ENCODE measurements at places on chromosomes 5 and 9. TPM values are rescaled to one million over a fixed set of nuclear protein-coding genes. Genes with fewer than 3 reads are reported as not detected.
A peak's percentile ranks its signal among the peaks of the same experiment; 100 is the strongest.

DNA sequence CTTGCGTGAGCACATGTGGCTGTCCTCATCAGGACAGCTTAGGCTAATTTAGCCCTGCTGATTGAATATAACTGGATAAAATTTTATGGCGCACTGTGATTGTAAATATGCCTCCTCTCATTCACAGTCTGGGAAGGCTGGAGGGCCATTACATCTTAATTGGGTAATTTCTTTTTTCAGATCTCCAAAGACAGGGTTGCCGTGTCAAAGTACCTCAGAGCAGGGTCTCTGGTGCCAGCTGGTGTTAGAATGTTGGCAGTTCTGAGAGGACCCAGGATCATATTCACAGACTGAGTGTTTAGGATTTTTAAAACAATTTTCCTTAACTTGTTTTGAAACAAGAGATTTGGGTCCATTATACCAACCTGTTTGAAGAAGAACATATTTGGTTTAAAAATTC, 455.7 kb upstream of the TLE4 start:
- no peaks in the 10 kb centered on the region for H3K36me3 ChIP-seq
- no peaks in the 10 kb centered on the region for H3K27me3 ChIP-seq
- H3K4me3 ChIP-seq: no peak overlapping the region
- H3K27ac ChIP-seq: no peak overlapping the region
- DNase-seq: no peak

DNA sequence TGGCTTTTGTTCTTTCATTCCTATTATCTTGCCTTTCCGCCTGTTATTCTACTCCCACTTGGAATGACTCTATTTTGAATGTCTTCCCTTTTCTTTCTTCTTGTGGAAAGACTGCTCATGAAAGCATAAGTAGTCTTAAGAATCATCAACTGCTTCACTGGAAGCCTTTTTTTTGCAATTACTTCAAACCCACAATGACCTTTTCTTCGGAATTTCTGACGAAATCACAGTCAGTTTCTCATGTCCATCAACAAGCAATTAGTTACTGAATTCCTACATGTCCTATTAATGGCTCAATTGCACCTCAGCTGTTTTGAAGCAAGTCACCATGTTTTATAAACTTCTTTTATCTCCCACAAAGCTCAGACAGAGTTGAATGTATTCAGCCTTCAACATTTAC, 196.2 kb downstream of the TARS1 start:
- H3K4me3 ChIP-seq: no peak overlapping the region
- H3K27ac ChIP-seq: no peak overlapping the region
- H3K4me1 ChIP-seq: no peaks in the 10 kb centered on the region
- H3K27me3 ChIP-seq: no peaks in the 10 kb centered on the region
- no peak for DNase-seq
- H3K36me3 ChIP-seq: no peaks in the 10 kb centered on the region

DNA sequence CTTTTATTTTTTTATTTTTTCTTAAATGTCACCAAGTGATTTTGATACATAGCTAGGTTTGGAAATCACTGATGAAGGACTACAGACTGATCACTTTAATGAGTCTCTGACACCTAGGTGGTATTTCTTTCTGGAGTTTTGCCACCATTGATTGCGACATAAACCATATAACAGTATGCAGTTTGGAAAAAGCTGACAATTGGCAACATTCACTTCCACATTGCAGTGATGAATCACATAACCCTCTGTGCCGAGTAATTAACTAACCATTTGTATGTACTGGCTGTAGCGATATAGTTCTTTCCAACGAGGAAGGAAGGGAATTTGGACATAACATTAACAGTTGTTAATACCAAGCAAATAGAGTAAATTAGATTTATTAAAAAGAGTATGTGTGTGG, 222.9 kb upstream of the EFNA5 start:
- H3K36me3 ChIP-seq: no peaks in the 10 kb centered on the region
- no peak overlapping the region for H3K27ac ChIP-seq
- H3K4me1 ChIP-seq: peaks cover 8% of the 10 kb centered on the region
- H3K4me3 ChIP-seq: no peak overlapping the region

The NOTCH1 gene
- 27.0 TPM for polyA plus RNA-seq

GRCh38 chr9:125467116-125467740, 205.6 kb downstream of the GAPVD1 start:
- peak; percentile 54 for DNase-seq
- no peak overlapping the region for H3K27ac ChIP-seq
- H3K36me3 ChIP-seq: no peaks in the 10 kb centered on the region

The TNFSF15 gene
- 8.4 TPM for polyA plus RNA-seq

- H3K36me3 ChIP-seq: no peaks in the 10 kb centered on the region
- peaks cover 2% of the 10 kb centered on the region for H3K4me1 ChIP-seq
- DNase-seq: no peak
- H3K27me3 ChIP-seq: no peaks in the 10 kb centered on the region
Observed at GRCh38 chr9:76580188-76580587, 121.2 kb downstream of the GCNT1 start.

DNA sequence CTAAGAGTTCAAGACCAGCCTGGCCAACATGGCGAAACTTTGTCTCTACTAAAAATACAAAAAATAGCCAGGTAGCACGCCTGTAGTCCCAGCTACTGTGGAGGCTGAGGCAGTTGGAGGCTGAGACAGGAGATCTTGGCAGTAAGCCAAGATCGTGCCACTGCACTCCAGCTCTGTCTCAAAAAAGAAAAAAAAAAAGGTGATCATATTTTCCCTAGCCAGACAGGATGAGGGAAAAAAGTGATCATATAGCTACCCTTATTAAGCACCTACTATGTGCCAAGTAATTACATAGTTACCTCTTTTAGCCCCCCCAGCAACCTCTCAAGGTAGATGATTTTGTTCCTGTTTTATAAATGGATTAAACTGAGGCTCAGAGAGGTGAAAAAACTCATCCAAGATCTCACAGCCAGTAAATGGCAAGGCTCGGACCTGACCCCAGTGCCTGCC, 18.1 kb upstream of the RPL26L1 start:
- no peaks in the 10 kb centered on the region for H3K27me3 ChIP-seq
- no peak overlapping the region for H3K4me3 ChIP-seq
- H3K36me3 ChIP-seq: no peaks in the 10 kb centered on the region

The SMC5 gene
- 17.1 TPM for polyA plus RNA-seq

The GRXCR2 gene
- not detected for polyA plus RNA-seq

- peaks cover 2% of the 10 kb centered on the region for H3K36me3 ChIP-seq
- DNase-seq: no peak
- peaks cover 12% of the 10 kb centered on the region for H3K4me1 ChIP-seq
- no peak overlapping the region for H3K27ac ChIP-seq
Observed at GRCh38 chr5:15615859-15616258, 115.9 kb downstream of the FBXL7 start.

DNA sequence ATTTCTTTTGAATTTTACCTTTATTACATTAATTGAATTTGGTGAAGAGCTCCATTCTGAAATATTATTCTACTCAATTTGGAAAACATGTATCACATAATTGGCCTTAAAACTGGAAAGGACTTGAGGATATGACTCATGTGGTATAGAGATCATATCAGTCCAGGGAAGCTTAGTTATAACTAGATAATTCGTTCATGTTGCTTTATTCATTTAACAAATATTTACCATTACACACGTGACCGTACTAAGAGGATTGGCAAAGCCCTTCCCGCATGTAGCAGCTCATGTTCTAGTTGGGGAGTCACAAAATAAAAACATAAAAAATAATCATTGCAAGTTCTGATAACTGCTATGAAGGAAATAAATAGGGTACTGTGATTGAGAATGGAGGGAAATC, 1816.5 kb downstream of the MAT2B start:
- H3K4me3 ChIP-seq: no peak overlapping the region
- H3K36me3 ChIP-seq: no peaks in the 10 kb centered on the region
- H3K4me1 ChIP-seq: peaks cover 6% of the 10 kb centered on the region

DNA sequence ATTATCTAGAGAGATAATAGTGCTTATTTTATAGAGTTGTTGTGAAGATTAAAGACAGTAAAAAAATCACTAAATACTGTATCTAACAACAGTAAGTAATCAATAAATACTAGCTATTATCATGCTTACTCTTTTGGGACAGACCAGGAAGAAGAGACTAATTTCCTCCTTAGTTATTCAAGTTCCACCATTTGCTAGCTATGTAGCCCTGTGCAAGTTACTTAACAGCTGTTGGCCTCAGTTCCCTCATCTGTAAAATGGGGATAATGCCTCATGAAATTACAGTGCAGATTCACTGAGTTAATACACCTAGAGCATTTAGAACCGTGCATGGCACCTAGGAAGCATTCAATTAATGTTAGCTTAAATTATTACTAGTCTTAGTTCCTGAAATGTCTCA, 2.6 kb downstream of the RBM18 start:
- DNase-seq: no peak
- H3K4me3 ChIP-seq: no peak overlapping the region
- H3K4me1 ChIP-seq: peaks cover 26% of the 10 kb centered on the region
- peaks cover 5% of the 10 kb centered on the region for H3K36me3 ChIP-seq

The C8G gene
- 0.70 TPM for polyA plus RNA-seq

DNA sequence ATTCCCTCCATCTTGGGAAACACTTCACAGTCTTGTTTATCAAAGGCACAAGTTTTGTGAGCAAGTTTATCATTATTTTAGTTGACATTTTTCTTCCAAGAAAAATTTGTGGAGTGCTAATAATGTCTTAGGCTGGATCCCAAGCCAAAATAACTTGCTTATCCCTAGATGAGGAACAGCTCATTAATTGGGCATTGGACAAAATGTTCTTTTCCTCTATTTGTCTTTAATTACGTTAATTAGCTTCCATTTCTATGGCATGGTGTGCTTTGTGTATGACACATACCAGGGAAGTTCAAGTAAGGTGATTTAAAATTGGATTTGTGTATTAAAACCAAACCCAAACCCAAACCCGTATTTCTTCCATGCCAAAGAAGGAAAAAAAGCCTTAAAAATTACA, 379.5 kb downstream of the SH3GL2 start:
- no peaks in the 10 kb centered on the region for H3K4me1 ChIP-seq
- H3K4me3 ChIP-seq: no peak overlapping the region
- no peak for DNase-seq
- H3K27me3 ChIP-seq: no peaks in the 10 kb centered on the region

The ENTREP1 gene
- 13.5 TPM for polyA plus RNA-seq

DNA sequence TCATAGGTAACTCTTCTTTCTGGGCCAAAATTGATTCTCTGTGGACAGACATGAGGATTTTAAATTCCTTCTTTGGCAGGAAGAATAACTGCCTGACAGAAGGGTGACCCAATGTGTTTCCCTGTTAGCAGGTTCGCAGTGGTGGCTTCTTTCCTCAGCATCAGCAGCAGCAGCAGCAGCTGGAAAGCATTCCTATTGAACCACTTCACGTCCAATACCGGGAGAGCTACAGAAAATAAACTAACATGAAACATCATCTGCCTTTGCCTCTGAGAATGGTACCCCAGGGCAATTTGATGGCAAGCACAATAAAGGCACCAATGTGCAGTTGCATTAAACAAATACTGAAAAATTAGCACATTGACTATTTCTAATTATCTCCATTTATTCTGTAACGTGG, 214.5 kb downstream of the TMEM167A start:
- no peak for DNase-seq
- no peak overlapping the region for H3K4me3 ChIP-seq
- no peak overlapping the region for H3K27ac ChIP-seq

GRCh38 chr9:92392690-92393089, 11.7 kb downstream of the OGN start:
- H3K27ac ChIP-seq: no peak overlapping the region
- H3K36me3 ChIP-seq: no peaks in the 10 kb centered on the region
- no peak for DNase-seq
- H3K4me1 ChIP-seq: no peaks in the 10 kb centered on the region
- H3K27me3 ChIP-seq: no peaks in the 10 kb centered on the region

The NSMF gene
- 66.9 TPM for polyA plus RNA-seq

The SAXO1 gene
- not detected for polyA plus RNA-seq

- peak overlapping the region; percentile 84 for H3K4me3 ChIP-seq
- H3K36me3 ChIP-seq: peaks cover 2% of the 10 kb centered on the region
- DNase-seq: peak; percentile 36
- peak overlapping the region; percentile 81 for H3K27ac ChIP-seq
Observed at GRCh38 chr5:138338411-138339090, 485 bp downstream of the FAM53C start.

DNA sequence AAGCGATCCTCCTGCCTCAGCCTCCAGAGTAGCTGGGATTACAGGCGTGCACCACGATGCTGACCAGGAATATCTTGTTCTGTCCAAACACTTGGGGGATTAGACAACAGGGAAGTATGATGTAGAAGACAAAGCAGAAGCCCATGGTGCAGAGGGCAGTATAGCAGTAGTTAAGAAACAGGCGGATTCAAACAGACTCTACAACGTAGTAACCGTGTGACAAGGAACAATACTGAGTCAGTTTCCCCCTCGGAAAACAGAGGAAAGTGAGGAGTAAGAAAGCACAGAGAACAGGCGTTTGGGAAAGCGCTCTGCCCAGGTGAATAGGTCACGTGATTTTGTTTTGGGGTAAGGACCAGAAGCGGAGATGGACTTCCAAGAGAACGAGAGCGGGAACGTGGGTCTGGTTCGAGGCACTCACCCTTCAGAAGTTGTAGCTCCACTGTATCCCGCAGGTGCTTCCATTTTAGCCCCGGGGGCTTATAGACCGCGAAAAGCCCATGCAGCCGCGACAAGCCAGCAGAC, 306 bp downstream of the TRUB2 start:
- H3K36me3 ChIP-seq: peaks cover 7% of the 10 kb centered on the region
- peaks cover 12% of the 10 kb centered on the region for H3K4me1 ChIP-seq
- no peaks in the 10 kb centered on the region for H3K27me3 ChIP-seq
- no peak for DNase-seq

DNA sequence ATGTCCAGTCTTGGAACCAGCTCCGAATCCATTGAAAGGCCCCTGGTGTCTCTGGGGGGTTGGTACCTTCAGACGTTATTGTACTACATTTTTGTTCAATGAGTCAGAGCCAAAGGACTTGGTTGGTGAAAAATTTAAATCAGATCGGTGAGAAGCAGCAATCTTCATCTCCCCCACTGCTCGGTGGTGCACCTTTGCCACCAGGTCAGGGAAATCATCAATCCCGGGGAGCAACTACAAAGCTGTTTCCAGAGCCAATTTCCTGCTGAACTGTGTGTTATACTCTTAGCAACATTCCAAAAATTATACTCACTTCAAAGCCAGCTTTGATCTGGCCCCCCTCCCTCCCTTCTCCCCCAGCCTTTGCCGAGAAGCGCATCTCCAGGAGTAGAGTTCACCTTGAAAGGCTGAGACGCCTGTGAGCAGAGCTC, 375.2 kb upstream of the WWC1 start:
- no peaks in the 10 kb centered on the region for H3K27me3 ChIP-seq

All from endothelial cell of umbilical vein (primary cell).